ENCODE measurements at places on chromosomes 2 and 18.
A peak's percentile ranks its signal among the peaks of the same experiment; 100 is the strongest.

GRCh38 chr2:30949435-30949834 lies 142.2 kb upstream of the CAPN13 start:
- DNase-seq = no peak

DNA sequence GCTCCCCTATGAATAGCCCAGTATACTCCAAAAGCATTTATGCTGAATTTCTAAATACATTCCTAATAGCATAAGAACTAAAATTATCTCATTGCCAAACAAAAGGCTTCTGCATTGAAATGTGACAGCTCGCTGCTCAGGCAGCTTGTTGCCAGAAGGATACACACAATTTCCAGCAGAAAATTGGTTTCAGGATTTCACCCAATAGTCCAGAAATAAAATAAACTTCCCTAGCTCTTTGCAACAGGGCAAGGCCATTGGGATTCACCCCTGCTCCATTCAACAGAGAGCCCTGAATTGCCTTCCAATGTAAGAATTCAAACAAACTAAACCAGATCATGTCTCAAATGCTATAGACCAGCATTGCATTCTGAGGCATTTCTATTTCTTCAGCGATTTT lies 70.7 kb downstream of the RBM43 start:
- no peak for DNase-seq

- DNase-seq = no peak
These were observed 3.0 kb downstream of the ZRANB3 start for GRCh38 chr2:135528006-135528405.

- DNase-seq = no peak
These were observed 38.5 kb downstream of the NPC1 start for GRCh38 chr18:23547846-23548245.

DNA sequence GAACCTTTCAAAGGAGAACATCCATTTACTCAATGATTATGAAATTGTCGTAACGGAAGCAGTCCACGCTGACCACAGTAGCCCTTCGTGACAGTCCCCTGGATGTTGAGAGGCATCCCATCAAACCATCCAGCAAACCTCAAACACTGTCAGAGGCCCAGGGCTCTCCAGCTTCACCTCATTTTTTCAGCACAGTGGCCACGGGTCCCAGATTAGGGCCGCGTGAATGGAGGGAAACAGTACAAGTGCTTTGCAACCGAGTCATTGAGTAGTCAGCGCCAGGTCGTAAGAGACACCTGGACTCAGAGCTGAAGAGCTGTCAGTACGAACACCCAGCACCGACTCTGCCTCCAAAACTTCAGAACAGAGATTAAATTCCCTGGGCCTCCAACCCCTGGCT lies 552.5 kb upstream of the SALL3 start:
- no peak for DNase-seq

- DNase-seq = peak; percentile 33
These were observed 19.7 kb upstream of the GLI2 start for GRCh38 chr2:120715941-120716340.

GRCh38 chr2:9895669-9896590 lies 52.7 kb downstream of the TAF1B start:
- no peak for DNase-seq

DNA sequence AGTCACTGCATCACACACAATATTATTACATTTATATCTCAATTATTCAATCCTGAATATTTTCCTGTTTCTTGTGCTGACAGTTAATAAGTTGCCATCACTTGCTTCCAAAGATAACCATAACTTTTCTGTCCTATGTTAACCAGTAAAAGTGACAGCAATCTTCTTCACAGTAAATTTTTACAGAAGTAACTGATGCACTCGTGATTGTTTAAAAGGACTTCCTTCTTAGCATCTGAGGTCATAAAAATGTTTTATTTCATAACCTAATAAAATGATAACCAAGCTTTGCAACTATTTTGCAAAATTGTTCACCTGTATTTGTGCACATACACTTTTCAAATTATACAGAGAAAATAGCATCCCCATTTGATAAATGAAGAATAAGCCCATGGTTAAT lies 20.6 kb upstream of the ANKRD62 start:
- DNase-seq = no peak

- DNase-seq = no peak
These were observed 34.0 kb upstream of the SLC66A3 start for GRCh38 chr2:11121099-11121822.

- no peak for DNase-seq
These were observed 118.6 kb downstream of the INHBB start for GRCh38 chr2:120464448-120464931.

GRCh38 chr2:30601375-30601774 lies 154.3 kb downstream of the LCLAT1 start:
- DNase-seq = no peak

DNA sequence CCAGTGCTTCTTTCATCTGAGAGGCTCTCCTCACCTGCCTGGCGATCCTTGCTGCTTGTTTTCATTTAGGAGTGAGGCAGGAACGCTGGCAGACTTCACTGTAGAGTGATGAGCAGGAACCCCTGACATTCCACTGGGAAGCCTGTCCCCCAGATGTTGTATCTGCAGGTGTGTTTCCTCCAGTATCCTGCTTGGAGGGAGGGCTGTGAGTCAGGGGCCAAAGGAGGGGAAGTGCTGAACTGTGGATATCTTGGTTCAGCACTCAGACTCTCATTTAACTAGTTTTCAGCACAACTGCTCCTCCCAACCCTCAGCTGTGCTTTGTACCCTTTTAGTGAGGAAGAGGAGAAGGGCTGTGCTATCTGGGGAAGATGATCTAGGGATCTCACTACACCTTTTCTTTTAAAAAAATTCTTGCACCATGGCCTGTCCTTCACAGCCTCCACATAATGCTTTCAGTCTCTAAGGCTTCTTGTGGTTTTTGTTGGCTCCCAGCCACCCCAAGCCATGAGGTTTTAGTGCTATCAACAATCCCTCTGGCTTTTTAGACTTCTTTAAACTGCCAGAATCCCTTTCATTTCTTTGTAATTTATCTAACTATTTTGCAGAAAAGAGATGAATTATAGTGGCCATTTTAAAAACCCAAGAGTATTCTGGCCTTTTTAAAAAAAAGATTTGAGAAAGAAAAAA lies 11.2 kb downstream of the ANKAR start:
- DNase-seq = no peak

- DNase-seq = no peak
These were observed 78.8 kb downstream of the EHBP1 start for GRCh38 chr2:62784341-62784740.

- no peak for DNase-seq
These were observed 5.7 kb upstream of the RTKN start for GRCh38 chr2:74447230-74447999.

- peak; percentile 12 for DNase-seq
These were observed 101.4 kb downstream of the NFATC1 start for GRCh38 chr18:79496978-79497637.

GRCh38 chr2:239978411-239978810 lies 46.7 kb downstream of the NDUFA10 start:
- DNase-seq = no peak

GRCh38 chr2:203574824-203575223 lies 39.7 kb upstream of the RAPH1 start:
- no peak for DNase-seq

GRCh38 chr18:4384932-4385331 lies 70.2 kb downstream of the DLGAP1 start:
- DNase-seq = no peak

GRCh38 chr2:13770279-13770678 lies 862.2 kb upstream of the LRATD1 start:
- no peak for DNase-seq

DNA sequence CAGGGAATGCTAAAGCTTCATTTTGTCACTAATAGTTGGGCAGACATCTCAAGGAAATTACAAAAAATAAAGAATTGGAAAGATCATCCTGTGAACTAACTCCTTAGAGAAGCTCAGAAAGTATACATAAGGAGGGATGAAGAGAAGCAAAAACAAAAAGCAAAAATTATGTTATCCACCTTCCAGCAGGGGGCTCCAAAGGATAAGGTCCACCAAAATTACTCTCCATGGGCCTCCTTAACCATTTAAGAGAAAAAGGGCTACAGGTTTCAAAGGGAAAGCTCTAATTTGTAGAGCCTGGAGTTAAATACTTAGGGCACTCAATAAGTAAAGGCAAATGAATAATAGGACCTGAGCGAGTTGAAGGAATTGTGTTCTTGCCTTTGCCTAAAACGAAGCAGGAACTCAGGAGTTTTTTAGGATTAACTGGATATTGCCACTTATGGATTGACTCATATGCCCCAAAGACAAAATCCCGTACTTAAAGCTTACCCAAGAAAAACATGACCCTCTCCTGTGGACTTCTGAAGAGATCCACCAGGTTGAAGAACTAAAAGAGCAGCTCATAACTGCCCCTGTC lies 1167.9 kb downstream of the DSC3 start:
- no peak for DNase-seq

DNA sequence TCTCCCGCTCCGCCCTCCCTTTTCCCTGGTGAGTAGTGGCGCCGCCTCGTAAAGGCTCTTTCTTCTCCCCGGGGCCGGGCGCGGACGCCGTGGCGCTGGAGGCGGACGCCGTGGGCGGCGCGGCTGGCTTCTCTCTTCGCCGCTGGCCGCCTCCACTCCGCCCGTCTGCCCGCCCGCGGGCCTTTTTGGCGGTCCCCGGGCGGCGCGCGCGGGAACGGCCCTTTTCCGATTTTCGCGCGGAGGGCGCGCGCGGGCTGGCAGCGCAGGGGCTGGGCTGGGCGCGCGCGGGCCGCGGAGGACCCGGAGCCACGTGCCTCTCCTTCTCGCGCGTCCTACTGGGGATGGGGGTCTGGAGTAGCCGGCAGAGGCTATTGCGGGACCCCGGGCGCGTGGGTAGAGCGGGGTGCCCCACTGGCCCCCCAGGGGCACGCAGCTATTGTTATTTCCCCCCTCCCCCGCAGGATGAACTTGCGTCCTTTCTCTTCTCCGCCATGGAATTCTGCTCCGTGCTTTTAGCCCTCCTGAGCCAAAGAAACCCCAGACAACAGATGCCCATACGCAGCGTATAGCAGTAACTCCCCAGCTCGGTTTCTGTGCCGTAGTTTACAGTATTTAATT lies 472 bp downstream of the SLC20A1 start:
- peak; percentile 72 for DNase-seq

- DNase-seq = no peak
These were observed 36.8 kb downstream of the TOGARAM2 start for GRCh38 chr2:29017716-29018435.

DNA sequence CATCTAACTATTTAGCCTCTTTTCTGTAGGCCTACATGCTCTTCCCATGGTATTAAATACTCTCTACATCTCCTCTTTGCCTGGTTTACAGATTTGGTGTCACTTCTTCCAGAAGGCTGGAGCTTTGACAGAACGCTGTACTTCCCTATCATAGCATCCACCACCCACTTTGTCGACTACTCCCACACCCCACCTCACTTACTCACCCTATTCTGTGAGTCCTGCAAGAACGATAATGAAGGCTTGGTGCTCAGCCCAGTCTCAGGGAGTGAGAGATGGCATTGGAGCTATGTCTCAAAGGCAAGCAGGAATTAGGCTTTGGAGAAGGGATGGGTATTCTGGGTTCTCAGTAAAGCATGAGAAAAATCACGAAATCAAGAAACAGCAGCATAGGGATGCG lies 20.3 kb upstream of the KDM3A start:
- DNase-seq = no peak

GRCh38 chr2:10558281-10559030 lies 110.3 kb upstream of the ODC1 start:
- DNase-seq = no peak

Measured in pancreas (tissue), 10 donors.